ENCODE measurements at places on chromosomes 7 and 10.

DNA sequence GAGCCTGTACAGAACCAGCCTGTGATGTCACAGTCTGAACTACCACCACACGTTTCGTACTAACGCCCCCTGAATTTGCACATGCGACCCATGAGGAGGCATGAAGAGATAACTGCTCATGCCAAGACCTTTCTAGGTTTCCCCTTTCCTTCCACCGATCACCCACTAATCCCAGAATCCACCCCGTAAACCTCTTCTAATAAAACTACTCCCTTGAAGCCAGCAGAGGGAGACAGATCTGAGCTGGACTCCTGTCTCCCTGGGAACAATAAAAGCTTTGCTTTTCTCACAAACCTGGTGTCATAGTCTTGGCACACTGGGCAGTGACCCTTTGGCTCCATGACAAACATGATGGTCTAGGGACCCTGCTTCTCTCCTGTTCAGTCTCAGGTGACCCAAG, 144.5 kb downstream of the FRMD4A start:
- no peak for DNase-seq

DNA sequence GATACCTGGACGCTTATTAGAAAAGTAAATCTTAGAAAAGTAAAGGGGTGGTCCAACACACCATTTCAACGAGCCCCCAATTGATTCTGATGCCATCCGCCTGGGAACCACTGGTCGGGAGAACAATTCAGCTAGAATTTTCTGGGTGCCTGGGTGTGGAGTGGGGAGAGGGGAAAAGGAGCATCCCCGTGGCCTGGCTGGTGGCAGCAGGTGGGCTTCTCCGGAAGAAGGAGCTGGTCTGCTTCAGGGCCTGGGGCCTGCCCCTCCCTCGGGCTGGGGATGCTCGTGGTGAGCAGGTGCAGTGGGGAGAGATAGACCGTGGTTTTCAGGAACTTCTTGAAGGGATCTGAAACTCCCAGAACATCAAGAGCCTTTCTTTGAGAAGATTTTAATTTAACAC, 39.9 kb upstream of the DUSP5 start:
- no peak for DNase-seq

- DNase-seq, result peak; percentile 20
Observed at GRCh38 chr10:34523017-34523767, 291.9 kb downstream of the PARD3 start.

- DNase-seq, result peak; percentile 65
Observed at GRCh38 chr7:78510580-78511188, 712.1 kb downstream of the PHTF2 start.

DNA sequence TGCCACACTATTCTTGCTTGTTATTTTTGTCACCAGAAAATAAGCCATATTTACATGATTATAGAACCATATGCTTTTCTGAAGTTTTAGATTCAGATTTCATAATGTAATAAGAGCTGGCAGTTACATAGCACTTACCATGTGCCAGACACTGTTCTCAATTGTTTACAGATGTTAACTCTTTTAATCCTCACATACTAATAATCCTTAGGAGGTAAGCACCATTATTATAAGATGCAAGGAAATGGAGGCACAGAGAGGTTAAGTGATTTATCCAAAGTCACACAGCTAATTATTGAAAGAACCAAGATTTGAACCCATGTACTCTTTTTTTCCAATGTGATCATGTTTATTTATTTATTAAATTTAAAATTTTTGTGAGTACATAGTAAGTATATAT, 57.2 kb downstream of the CREB5 start:
- DNase-seq, result no peak

GRCh38 chr10:115092258-115092554, 959 bp upstream of the ATRNL1 start:
- no peak for DNase-seq

- DNase-seq, result no peak
Observed at GRCh38 chr7:27181795-27182275, 3.2 kb downstream of the HOXA11 start.

- no peak for DNase-seq
Observed at GRCh38 chr10:86163522-86164173, 202.9 kb downstream of the GRID1 start.

- no peak for DNase-seq
Observed at GRCh38 chr7:63968629-63969028, 30.0 kb upstream of the ZNF722 start.

GRCh38 chr7:18721429-18721828, 225.9 kb downstream of the HDAC9 start:
- DNase-seq, result no peak

DNA sequence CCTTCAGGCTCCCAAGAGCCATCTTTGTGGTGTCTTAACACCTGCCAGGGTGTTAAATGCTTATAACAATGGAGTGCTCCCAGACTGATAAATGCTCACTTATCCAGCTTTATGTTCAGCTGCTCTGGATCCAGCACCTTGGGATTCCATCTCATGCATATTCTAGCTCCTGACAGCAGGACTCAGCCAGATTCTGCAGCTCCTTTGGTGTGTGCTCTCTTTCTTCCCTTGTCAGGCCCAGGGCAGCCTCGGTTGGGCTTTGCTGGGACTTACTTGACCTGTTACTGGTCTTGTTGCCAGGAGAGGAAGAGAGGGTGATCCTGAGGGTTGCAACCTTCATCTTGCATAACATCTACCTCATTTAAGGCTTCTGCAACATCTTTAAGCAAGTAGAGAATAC, 59.4 kb upstream of the CCNY start:
- no peak for DNase-seq

- DNase-seq, result peak; percentile 87
Observed at GRCh38 chr7:17773289-17773626, 167.0 kb downstream of the SNX13 start.

- DNase-seq, result peak; percentile 3
Observed at GRCh38 chr10:82811621-82812020, 936.6 kb downstream of the NRG3 start.

DNA sequence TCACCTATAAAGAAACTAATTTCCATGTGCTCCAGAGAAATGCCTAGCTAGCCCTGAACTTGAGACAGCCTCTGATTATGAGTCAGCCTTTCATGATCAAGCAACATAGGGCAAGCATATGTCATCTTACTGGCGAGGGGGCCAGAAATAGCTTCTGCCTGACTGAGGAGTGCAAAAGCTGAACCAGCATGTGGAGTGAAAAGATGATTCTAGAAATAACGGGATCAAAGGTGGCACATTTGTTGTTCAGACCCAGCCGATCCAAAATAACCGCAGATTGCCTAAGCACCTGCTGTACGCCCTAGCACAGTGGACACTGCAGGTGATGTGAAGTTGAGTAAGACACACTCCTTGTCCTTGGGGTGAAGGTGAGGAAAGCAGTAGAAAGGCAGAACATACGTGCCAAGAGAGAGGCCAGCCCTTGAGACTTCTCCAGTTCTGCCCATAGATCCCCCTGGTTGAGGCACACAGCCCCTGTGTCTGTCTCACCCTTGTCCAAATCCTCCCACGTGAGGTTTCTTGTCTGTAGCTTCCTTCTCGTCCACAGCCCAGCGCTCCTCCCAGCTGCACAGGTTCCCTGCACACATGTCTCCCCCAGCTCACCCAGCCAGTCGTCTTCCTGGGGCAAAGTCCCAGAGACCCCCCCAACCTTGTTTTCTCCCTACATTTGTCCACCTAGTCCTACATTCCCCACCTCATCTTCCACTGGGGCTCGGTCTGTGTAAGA, 2.8 kb upstream of the BCL7B start:
- DNase-seq, result peak; percentile 87

GRCh38 chr10:130427216-130427722, 291.1 kb downstream of the GLRX3 start:
- no peak for DNase-seq

DNA sequence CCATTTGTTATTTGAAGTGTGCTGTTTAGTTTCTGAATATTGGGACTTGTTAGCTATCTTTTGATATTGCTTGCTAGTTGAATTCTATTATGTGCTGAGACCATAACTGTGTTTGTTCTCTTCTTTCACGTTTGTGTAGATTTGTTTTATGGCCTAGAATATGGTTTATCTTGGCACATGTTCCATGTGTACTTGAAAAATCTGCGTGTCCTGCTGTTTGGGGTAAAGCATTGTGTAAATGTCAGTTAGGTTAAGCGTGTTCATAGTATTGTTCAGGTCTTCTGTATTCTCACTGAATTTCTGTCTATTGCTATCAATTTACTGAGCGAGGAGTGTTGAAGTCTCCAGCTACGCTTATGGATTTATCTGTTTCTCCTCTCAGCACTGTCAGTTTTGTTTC, 19.4 kb downstream of the MMP21 start:
- no peak for DNase-seq

- DNase-seq, result no peak
Observed at GRCh38 chr10:13810568-13810967, 223.8 kb downstream of the PRPF18 start.

- peak; percentile 76 for DNase-seq
Observed at GRCh38 chr10:94131885-94132284, 138.2 kb downstream of the PLCE1 start.

- DNase-seq, result no peak
Observed at GRCh38 chr10:132402781-132403241, 5.8 kb downstream of the PWWP2B start.

- DNase-seq, result peak; percentile 26
Observed at GRCh38 chr10:104076743-104077160, 8.9 kb downstream of the COL17A1 start.

DNA sequence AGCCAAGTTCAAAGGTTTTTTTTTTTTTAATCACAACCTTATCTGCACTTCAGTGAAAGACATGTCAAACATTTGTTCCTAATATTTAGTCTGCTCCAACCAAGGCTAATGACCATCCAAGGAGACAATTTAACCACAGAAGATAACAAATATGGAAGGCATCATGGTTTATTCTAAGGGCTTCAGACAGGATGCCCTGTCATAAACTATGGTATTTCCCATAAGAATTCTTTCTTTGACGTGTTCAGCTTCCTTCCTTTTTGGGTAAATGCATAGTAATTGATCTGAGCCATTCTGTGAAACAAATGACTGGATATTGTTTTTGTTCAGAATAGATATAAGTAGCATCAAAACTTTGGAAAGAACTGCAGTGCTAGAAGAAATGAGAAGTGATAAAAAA, 326.5 kb upstream of the AOAH start:
- no peak for DNase-seq

- no peak for DNase-seq
Observed at GRCh38 chr10:110864662-110865140, 7.0 kb upstream of the PDCD4 start.

DNA sequence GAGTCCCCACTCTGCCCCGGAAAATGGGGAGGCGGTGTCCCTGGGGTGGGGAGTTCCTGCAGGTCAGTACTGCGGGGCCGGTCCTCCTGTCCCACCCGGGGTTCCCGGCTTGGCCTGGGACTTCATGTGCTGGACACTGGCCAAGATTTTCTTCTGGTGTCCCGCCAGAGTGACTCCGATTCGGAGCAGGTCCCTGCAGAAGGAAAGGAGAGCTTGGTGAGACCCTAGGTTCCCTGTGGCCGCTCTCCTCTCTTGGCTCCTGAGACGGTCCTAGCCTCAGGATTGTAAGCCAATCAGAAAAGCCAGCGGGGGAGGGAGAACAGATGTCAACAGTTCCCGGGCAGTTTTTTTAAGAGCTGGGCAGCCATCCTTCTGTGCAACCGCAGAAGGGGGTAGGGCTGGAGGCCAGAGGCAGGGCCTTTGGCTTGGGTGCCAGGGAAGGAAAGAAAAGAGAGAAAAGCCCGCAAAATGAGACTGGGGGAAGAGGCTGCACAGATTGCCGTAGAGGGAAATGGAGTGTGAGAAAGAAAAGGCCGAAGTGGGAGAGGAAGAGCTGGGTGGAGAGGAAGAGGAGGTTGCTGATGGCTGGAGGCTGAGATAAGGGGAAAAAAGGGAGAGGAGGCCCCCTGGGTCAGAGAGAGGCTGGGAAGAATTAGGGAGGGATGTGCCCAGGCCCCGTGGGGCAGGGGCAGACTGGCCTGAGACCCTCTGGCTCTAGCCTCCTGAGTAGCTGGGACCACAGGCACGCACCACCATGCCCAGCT, 23.7 kb downstream of the EPHB4 start:
- peak; percentile 89 for DNase-seq

DNA sequence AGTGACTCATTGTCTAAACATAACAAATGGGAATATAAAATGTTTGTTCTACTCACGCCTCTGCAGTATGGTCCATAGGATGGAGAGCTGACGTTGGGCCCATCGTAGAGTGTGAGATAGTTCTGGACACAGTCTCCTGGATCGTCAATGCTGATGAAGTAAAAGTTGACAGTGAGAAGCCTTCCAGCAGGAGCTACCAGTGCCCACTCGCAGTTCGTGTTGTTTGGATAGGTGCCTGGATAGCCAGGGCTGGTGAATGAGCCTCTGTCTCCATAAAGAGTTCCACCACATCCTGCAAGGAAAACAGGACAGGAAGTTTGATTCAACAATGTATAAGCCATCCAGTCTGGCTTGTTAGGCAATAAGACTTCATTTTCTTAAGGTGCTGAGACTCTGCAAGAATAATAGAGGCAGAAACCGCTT, 79.6 kb downstream of the OR13A1 start:
- DNase-seq, result no peak

GRCh38 chr7:81725003-81725811, 44.6 kb downstream of the HGF start:
- DNase-seq, result peak; percentile 63

GRCh38 chr7:40986351-40986873, 716.5 kb downstream of the INHBA start:
- DNase-seq, result peak; percentile 77

DNA sequence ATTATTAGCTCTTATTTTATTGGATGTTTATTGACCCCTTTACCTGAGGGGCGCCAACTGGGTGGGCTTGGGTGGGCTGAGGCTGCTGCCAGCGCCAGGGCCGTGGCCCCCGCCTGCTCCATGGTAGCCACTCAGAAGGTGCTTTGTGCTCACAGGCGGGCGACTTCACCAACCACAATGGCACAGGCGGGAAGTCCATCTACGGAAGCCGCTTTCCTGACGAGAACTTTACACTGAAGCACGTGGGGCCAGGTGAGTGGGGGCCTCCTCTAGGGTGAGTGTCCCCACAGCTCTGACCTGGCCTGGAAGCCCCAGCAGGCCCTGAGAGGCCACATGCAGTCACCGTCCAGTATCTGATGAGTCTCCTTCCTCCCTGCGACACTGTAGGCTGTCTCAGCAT, 4.1 kb downstream of the PPIF start:
- DNase-seq, result no peak

DNA sequence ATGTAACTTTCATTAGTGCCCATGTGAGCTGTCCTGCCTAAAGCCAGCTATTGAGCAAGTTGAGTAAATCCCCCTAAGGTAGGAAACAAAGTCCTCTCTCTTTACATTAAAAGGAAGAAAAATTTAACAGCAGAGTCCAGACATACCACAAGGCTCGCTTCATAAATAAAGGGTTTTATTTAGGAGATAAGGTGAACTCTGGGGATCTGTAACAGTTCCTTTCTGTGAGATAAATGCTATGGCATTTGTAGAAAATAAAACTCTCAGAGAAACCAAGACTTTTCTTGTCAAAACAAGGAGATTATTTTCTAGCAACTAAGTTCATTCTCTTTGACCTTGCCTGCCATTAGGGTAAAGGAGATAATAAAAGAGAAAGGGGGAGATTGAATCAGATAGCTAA, 32.3 kb upstream of the LYZL1 start:
- no peak for DNase-seq

GRCh38 chr10:82206831-82207230, 331.8 kb downstream of the NRG3 start:
- DNase-seq, result no peak

Data from AG10803 (cell line).